Activated naive CD4-positive, alpha-beta T cell treated with anti-CD3 and anti-CD28 coated beads, Interleukin-2, amount 10 ng/mL, durations not matched to agents 7 days and 5 days (primary cell): ENCODE measurements at places on chromosomes 1 and 21.

DNA sequence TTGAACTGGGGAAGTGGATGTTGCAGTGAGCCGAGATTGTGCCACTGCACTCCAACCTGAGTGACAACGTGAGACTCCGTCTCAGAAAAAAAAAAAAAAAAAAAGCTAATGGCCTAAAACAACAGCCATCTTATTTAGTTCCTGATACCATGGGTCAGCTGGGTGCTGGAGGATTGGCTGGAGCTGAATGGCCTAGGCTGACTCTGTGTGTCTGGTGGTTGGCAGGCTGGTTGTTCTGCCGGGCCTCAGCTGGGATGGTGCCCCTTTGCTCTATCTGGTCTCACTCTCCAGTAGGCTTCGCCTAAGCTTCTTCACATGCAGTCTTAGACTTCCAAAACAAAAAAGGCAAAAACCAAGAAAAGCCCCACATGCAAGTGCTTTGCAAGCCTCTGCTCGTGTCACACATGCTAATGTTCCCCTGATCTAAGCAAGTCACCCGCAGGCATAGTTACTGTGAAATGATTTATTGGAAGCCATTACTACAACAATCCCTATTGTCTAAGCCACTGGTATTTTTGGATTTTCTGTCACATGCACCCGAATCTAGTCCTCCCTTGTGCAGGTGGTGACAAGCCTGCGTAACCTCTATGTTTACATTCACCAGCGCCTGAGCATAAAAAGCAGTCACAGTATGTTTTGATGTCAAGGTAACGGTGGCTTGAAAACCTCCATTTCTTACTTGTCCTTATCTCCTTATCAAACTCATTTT lies 39.6 kb upstream of the KANK4 start:
- no peak for DNase-seq

GRCh38 chr1:76379506-76379905 lies 305.0 kb downstream of the ST6GALNAC3 start:
- DNase-seq, result no peak

- no peak for DNase-seq
These were observed 7.9 kb upstream of the ADORA3 start for GRCh38 chr1:111511370-111511769.

DNA sequence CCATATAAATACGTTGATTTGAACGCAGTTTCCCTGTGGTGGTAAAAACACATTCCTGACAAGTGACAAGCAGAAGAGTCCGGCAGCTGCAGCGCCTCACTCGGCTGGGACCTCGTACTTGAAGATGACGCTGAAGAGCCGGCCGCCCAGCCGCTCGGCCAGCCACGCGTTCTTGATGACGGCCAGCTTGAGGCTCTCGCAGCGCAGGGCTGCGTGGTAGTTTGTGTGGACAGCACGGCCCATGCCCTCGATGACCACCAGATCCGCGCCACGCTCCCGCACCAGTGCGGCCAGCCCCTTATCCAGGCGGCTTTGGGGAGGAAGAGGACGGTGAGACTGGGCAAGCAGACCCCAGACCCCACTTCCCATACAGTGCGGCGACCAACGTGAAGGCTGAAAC lies 17.6 kb downstream of the PANK4 start:
- DNase-seq, result no peak

GRCh38 chr1:115240297-115240696 lies 97.8 kb downstream of the NGF start:
- no peak for DNase-seq

- no peak for DNase-seq
These were observed 108.4 kb upstream of the ZNHIT6 start for GRCh38 chr1:85816606-85817005.

- no peak for DNase-seq
These were observed 11.5 kb upstream of the C1orf105 start for GRCh38 chr1:172408958-172409357.

GRCh38 chr1:50378770-50379169 lies 44.5 kb downstream of the DMRTA2 start:
- DNase-seq, result no peak

DNA sequence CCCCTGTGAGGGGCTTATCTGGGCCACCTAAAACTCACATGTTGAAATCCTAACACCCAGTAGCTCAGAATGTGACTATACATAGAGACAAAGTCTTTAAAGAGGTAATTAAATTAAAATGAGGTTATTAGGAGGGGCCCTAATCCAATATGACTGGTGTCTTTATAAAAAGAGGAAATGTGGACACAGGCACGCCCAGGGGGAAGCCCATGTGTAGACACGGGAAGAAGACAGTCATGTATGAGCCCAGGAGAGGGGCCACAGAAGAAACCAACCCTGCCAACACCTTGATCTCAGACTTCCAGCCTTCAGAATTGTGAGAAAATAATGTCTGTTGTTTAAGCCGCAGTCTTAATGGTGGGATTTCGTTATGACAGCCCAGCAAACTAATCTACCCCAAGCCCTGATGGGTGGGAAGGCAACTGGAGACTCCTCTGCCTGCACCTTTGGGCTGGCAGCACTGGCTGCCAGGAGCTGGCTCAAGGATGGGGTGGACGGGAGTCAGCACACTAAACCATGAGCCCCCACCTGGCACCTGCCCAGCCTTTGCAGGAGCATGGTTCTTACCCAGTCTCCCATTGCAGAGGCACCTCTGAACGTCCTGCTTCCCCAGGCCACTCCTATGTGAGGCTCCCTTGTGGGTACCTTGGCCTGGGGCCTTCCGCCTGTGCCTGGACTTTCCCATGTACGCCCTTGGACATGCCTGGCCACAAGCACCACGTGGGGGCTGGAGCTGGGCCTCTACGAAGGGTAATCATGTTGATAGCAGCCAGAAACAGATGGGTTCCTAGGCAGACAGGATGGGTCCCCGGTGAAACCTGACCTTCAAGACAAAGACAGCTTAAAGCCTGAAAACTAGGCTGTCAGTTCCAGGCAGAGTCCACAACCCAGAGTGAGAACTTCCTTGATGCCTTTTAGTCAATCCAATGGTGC lies 57.1 kb upstream of the DMRTB1 start:
- DNase-seq, result no peak

GRCh38 chr1:234943836-234944402 lies 184.7 kb downstream of the TOMM20 start:
- no peak for DNase-seq

DNA sequence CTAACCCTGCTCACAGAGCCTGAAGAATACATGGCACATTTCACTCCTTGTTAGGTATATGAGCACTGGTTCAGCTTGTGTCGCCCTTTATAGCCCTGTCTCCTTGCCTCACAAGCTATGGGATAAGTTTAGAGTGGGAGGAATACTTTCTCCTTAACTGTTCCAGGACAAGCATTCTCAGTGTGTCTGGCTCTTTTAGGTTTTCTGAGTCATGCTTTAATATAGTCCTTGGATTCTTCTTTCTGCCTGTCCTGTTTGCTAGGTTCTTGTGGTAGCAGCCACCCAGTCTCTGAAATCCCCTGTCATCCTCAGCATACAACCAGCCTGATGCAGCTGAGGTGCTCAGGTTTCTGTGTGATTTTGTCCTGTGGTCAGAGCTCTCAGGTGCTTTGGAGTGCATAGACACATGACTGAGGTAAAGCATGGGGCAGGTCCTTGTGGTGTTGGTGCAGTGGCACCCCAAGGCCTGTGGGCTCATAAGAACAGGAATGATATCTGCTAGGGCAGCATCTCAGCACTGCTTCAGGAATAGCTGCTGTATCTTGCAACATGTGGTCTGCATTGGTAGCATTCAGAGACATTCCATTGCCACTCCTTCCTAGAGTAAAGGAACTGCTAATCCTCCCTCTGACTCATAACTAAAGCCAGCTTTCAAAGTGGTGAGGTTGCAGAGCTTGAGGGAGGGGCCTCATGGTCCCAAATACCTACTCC lies 14.2 kb upstream of the CASQ2 start:
- DNase-seq, result no peak

DNA sequence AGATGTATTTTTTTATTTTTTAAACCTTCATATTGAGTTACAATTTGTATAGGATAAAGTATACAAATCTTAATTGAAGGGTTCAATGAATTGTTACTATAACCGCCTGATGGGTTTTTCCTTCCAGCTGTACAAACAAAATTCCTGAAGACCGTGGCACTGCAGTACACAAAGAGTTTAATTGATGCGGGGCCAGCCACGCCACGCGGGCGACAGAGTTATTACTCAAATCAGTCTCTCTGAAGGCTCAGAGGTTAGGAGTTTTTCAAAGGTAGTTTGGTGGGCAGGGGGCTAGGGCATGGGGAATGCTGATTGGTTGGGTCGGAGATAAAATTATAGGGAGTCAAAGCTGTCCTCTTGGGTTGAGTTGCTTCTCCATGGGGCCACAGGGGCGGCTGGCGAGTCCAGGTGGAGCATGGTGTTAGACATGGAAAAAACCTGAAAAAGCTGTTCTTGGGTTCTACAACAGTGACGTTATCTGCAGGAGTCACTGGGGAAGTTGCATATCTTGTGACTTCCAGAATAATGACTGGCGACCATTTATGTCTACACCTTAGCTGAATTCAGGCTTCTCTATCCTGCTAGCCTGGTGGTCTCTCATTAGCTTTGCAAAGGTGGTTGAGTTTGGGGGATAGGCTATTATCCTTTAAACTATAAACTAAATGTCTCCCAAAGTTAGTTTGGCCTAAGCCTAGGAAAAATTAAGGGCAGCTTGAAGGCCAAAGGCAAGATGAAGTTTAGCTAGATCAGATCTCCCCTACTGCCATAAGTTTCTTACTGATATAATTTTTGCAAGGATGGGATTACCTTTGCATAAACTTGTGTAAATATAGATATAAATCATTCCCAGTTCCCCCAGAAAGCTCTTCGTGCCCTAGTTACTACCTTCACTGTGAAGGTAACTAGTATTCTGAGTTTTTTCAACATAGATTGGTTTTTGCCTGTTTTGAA lies 13.0 kb upstream of the TMEM9 start:
- no peak for DNase-seq

- DNase-seq, result no peak
These were observed 29.5 kb upstream of the CLSTN1 start for GRCh38 chr1:9853249-9853595.

GRCh38 chr1:185297982-185298381 lies 19.1 kb downstream of the IVNS1ABP start:
- DNase-seq, result no peak

GRCh38 chr1:63892632-63893395 lies 119.0 kb downstream of the ROR1 start:
- no peak for DNase-seq

GRCh38 chr21:36460866-36461265 lies 19.1 kb downstream of the CLDN14 start:
- no peak for DNase-seq

DNA sequence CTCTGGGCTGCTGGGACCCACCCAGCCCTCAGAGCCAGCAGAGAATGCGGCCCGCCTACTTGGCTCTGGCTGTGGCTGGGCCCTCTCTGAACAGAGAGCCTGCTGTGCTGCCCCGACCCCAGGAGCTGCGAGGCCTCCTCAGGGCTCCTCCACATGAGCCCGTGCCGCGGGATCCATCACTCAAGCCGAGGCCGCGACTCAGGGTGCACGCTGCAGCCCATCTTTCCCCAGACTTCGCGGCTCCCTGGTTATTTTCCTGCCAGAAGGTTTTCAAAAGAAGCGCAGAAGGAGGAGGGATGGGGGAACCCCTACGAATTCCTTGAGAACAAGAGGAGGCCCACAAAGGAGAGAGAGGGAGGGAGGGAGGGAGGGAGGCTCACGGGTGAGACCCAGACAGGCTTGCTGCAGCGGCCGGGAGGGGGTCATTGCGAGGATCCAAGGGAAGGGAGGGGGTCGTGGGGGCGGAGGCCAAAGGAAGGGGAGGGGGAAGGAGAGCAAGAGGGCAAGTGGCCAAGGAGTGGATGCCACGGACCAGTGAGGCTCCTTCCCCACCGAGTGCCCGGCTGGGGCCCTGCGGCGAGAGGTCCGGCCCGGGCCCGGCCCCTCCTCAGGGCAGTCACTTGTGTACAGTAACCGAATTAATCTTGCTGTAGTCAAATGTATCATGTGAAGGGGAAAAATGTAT lies 146.8 kb downstream of the CASZ1 start:
- DNase-seq, result no peak

DNA sequence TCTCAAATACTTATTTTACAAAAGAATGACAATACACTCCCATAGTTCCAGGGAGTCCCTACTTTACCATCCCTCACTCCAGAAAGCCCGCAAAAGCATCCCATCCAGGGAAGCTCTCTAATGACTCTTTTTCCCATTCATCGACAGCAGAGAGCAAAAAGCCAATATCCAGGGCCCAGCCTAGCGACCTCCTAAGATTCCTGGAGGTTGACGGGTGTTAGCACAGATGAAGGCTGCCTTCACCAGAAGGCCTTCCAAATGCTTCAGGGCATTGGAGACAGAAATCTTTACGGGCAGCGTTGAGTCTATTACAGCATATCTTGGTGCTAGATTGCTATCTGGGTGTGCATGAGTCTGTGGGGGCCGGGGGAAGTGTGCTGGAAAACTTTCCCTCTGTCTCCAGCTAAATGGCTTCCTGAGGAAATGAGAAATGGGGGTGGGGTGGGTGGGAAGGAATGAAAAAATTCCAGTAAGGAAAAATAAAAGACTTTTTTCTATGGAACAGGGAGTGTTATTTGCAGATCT lies 136.6 kb downstream of the PROX1 start:
- DNase-seq, result no peak

GRCh38 chr1:64811131-64811530 lies 66.3 kb downstream of the RAVER2 start:
- DNase-seq, result no peak

DNA sequence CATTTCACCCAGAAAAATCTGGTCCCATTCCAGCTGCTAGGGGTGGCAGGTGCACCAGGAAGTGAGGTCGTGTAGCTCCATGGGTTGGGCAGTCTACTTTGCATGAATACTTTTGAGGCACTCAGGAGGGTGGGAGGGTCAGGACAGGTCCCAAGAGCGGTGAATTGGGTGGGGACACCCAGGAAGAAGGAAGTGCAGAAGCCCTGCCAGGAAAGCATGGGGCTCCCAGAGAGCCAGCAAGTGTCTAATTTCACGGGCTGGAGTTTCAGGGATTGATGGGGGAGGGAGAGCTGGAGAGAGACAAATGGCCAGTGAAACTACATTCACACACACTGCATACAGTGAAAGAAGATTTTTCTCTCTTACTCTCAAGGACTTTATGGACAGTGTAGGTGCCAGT lies 137.8 kb downstream of the GALNT2 start:
- no peak for DNase-seq

- no peak for DNase-seq
These were observed 203.5 kb downstream of the NTNG1 start for GRCh38 chr1:107344268-107344760.

- no peak for DNase-seq
These were observed 57.5 kb downstream of the ERG start for GRCh38 chr21:38440746-38441145.
